ENCODE measurements at places on chromosomes 2 and 18.

GRCh38 chr2:150153646-150154307 lies 333.7 kb downstream of the RND3 start:
- DNase-seq = no peak

- DNase-seq = no peak
These were observed 53.1 kb downstream of the RAMP1 start for GRCh38 chr2:237912271-237913192.

GRCh38 chr2:241937297-241937696 lies 67.8 kb downstream of the RTP5 start:
- DNase-seq = no peak

- no peak for DNase-seq
These were observed 569.7 kb downstream of the RIT2 start for GRCh38 chr18:42545825-42546224.

DNA sequence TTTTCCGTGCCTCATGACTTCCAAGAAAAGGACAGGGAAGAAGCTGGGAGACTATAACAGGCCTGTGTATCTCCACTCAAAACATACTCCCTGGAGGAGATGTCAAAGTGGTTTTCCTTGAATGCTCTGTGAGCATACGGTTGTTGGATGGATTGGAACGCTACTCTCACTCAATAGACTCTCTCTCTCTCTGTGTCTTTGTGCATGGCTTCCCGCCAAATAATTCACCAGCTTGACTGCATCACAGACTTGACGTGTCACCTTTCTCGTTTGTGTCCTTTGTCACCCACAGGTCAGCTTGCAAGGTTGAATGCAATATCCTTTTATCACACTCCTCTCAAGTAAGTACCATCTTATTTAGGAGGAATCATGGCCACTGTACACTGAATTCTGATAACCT lies 156.8 kb upstream of the MAPRE2 start:
- no peak for DNase-seq

GRCh38 chr2:238899386-238899785 lies 51.5 kb downstream of the TWIST2 start:
- no peak for DNase-seq

- DNase-seq = no peak
These were observed 209.7 kb downstream of the WDPCP start for GRCh38 chr2:63378589-63378988.

Data from stimulated activated CD8-positive, alpha-beta memory T cell treated with anti-CD3 and anti-CD28 coated beads, Interleukin-4, amount 100 ng/mL, for 4 hours (primary cell).